Peyer's patch (tissue), 4 donors: ENCODE measurements at places on chromosomes 5 and 9. TPM values are rescaled to one million over a fixed set of nuclear protein-coding genes. Genes with fewer than 3 reads are reported as not detected.

The SRA1 gene
- 32.6 TPM for total RNA-seq

The EGFLAM gene
- 0.54 TPM for total RNA-seq

- H3K4me1 ChIP-seq, result no peaks in the 10 kb centered on the region
- no peaks in the 10 kb centered on the region for H3K27me3 ChIP-seq
- no peaks in the 10 kb centered on the region for H3K36me3 ChIP-seq
Observed at GRCh38 chr5:113056988-113057387, 80.4 kb downstream of the DCP2 start.

GRCh38 chr9:126605792-126606482 lies 7.8 kb upstream of the LMX1B start:
- no peak overlapping the region for H3K4me3 ChIP-seq
- H3K36me3 ChIP-seq, result no peaks in the 10 kb centered on the region
- no peak overlapping the region for H3K27ac ChIP-seq
- no peaks in the 10 kb centered on the region for H3K4me1 ChIP-seq

The GABRA6 gene
- total RNA-seq, result not detected
